ENCODE measurements at places on chromosomes 16 and 17. TPM values are rescaled to one million over a fixed set of nuclear protein-coding genes. Genes with fewer than 3 reads are reported as not detected.

The STH gene
- total RNA-seq = not detected

GRCh38 chr16:35585411-35585810 lies 2126.0 kb downstream of the TP53TG3F start:
- DNase-seq = no peak

DNA sequence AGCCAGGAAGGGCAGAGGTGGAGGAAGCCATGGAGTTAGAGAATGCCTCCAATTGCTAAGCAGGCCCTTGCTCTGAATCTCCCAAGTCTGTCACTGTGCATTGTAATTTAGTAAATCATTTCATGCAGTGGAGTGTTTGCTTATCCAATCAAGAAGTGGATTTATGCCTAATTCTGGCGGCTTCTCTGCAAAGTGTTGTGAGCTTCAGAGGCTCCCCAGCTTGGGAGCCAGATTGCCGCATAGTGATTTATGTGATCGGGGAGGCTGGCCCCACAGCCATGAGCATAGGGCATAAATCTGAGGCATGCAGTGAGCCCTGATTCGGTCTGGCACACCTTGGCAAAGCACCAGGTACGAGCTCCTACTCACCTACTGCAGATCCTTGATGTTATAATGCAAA lies 520.8 kb downstream of the HS3ST4 start:
- no peak for DNase-seq

GRCh38 chr17:31629696-31630470 lies 229.2 kb downstream of the COPRS start:
- DNase-seq = no peak

All from gastrocnemius medialis (tissue), 4 donors.